Activated T-helper 1 cell treated with anti-CD3 and anti-CD28 coated beads, Interleukin-2, amount 50 U/mL, for 16 hours (primary cell): ENCODE measurements at places on chromosomes 7 and 10.

DNA sequence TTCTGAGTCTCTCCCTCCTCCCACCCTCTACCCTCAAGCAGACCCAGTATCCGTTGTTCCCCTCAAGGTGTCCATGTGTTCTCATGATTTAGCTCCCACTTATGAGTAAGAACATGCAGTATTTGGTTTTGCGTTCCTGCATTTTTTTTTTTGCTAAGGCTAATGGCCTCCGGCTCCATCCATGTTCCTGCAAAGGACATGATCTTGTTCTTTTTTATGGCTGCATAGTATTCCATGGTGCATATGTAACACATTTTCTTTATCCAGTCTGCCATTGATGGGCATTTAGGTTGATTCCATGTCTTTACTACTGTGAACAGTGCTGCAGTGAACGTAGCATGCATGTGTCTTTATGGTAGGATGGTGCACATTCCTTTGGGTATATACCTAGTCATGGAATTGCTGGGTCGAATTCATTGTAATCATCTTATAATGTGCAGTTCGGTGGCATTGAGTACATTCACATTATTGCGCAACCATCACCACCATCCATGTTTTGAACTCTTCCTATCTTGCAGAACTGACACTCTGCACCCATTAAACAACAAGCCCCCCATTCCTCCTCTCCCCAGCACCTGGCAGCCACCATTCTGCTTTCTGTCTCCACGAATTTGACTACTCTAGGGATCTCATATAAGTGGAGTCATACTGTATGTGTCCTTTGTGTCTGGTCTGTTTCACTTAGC, 125.5 kb downstream of the CAMK1D start:
- no peak for DNase-seq

GRCh38 chr10:42827201-42827600, 44.6 kb downstream of the BMS1 start:
- no peak for DNase-seq

DNA sequence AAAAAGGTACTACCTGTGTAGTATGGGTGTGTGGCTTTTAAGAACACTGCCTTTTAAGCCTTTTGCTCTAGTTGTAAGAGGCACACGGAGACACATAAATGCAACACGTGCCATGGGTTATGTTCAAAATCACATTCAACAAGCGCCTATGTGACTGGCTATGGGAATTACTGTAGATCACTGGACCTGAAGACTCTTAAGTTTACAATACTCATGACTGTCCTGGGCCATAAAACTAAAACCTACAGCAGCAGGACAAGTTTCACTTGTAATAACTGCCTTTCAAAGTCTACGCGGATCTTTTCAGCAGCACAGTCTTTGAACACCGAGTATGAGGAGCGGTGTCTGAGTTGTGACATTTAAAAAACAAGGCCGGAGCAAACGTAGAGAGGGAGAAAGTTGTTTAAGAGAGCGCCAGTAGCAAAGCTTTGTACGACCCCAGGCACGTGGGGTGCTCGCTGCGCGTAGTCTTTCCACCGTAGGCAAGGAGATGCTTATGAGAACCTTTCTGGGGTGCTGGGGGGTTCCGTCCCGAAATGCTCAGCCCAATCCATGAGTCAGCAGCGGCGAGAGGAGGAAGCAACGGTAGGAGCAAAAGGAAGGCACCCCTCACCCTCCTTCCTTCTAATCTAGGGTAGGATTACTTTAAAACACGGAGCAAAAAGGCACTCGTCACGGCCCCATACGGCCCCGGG, 662 bp downstream of the DNAJC2 start:
- no peak for DNase-seq

- no peak for DNase-seq
Observed at GRCh38 chr7:132576721-132577085, 433 bp upstream of the PLXNA4 start.

DNA sequence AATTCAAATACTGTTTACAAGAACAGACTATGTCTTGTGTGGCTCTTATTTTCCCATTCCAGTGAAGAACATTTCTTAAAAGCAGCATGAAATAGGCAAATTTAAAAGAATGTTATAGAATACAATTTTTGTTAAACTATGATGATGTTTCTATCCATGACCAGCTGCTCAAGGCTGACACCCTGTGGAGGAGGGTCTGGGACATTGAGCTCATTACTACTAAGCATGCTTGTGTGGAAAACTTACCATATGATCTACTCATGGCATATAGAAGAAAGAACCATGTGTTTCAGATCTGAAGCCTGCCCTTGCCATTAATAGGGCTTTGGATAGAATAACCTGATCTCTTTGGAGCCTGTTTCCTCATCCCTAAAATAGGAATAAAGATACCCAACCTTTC, 125.0 kb downstream of the FOXP2 start:
- no peak for DNase-seq

DNA sequence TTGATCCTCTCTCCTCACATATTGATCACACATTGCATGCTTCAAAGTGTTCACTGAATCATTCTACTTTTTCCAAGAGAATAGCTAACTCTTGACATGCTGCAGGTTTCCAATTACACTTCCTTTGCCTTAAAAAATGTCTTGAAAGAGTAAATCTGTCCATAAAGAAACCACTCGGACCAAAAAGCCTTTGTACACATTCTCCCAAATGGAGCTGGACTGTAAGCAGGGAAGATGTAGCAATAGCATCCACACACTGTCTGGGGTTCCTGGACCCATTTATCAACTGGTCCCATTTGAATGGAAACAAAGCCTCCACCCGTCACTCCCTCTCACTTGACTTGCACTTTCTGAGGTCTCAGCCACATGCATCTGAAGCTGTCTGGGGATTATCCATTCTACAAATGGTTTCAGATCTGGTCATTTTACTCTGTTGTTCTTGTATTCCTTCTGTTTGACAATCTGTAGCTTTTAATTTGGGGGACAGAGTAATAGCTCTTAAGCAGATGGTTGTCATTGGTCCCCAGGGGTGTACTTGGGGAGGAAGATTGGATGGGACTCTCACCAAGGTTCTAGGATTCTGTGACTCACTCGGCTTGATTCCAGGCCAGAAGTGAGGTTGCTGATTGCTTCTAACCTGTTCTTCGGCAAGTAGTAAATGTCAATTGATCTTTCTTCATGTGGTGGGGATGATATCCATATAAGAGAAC, 203.5 kb downstream of the HIBADH start:
- no peak for DNase-seq

DNA sequence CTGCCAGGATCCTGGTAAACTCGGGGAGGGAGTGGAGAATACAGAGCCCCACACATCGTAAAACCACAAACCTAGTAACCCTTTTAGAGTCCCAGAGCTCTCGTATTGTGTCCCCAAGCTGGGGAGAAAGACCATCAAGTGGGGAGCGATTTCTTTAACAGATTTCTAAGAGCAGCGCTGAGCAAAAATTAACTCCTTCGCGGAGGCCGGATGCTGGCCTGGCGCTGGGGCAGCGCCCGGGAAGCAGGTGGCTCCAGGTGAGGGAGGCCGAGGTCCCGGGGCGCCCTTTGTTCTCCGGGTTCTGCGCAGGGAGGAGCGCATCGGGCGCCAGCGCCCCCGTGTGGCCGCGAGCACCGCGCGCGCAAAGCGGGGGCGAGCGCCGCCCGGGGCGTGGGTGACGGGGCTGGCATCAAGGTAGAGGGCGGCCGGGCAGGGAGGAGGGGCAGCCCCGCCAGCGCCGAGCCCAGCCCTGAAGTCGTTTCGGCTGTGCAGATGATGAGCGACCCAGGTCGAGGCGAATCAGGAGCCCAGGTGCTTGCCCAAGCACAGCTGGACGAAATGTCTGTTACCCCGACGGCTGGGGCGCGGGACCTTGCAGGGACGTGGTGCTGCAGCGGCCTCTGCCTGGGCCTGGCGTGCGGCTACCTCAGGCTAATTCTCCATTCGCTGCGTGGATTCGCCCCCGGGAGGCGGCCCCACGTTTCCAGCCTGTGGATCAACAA, 10.4 kb upstream of the FGFR2 start:
- DNase-seq = no peak

- DNase-seq = no peak
Observed at GRCh38 chr7:157561816-157562410, 225.1 kb downstream of the DNAJB6 start.

- no peak for DNase-seq
Observed at GRCh38 chr10:28294809-28295208, 8.1 kb downstream of the MPP7 start.

DNA sequence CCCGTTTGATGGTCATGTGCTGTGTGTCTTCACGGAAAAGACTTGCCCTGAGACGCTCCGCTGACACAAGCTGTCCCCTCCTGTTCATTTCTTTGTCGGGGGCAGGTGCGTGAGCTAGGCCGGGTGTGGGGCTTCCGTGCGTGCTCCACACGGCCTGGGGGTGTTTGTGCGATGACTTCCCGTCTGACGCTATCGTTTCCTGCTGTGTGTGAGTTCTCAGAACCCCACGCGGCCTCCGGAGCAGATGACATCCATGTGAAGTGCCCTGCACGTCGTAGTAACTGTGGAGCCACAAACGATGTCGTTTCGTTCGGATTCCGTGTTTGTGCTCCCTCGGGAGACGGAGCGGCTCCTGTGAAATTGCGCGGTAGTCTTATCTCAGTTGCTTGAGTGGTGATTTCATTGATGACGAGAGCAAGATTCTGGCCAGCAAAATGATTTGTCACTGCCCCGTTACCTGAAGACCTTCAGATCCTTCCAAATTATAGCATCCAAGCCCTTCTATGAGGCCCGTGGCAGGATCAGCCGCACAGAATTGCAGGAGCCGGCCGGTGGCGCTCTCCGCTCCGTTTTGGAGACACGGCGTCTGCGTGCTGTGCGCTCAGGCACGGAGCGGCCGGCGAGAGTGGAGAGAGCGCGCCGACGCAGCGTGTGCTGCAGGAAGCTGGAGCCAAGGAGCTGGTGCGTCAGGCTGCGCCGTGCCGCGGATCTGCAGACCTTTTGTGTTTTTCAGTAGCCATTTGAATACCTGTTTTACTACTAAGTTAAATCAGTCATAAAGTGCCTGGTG, 94.9 kb downstream of the NKX6-2 start:
- DNase-seq = no peak

GRCh38 chr10:117686606-117687005, 144.1 kb downstream of the EMX2 start:
- DNase-seq = no peak

DNA sequence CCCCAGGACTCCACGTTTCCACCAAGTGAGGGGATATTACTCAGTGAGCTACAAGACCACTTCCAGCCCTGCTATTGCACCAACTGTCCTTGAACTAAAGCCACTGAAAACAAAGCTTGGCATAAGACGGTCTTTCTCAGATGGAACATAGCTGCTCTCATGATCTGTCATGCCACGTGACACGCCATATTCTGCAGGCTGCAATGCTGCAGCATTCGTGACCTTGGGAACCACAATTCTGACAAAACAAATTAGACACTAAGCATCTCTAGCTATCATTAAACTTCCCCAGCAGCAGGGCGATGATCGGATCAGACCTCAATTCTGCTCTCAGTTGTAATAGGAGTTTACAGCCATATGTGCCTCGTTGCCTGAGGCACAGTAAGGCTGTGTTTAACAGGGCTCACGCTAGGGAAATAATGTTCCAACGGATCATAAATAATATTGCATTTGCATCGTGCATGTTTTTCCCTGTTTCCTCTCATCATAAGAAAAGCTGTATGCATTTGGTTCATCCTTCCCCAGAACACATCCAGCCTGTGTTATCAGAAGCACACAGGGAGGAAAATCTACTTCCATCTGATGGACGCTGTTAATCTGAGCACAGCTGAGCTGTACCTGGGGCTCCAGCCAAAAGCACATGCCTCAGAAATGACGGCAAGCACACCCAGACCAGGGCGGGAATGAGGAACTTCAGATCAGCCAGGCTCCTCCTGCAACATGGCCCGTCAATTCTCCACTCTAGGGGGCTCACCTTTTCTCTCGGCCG, 38.6 kb upstream of the CNPY1 start:
- DNase-seq = no peak

GRCh38 chr10:27052656-27053055, 47.6 kb downstream of the ANKRD26 start:
- DNase-seq = no peak

- no peak for DNase-seq
Observed at GRCh38 chr7:154871507-154871906, 131.4 kb downstream of the PAXIP1 start.

DNA sequence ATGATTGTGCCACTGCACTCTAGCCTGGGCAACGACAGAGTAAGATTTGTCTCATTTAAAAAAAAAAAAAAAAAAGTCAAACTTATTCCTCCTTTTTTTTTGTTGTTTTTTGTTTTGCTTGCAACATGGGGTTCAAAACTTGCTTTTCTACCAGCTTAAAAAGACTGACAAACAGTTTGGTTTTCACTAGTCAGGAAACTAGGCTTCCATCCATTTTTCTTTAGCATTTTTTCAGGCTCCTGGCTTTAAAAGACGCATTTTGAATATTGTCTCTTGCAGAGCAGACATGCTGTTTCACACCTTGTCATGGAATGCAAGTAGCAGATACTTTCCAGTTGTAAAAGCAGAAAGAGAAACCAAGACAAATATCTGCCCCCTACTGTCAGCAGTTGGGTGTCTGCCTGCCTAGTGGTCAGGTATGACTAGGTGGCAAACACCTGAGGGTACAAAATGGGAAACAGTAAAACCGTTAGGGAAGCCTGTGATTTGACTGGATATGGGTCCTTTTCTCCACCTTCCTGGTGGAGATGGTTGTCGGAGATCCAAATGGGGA, 139.9 kb downstream of the CCDC71L start:
- DNase-seq = no peak
